Kidney tubule cell (primary cell): ENCODE measurements at places on chromosomes 2 and 18.

GRCh38 chr2:49702740-49703139 is 548.4 kb upstream of the FSHR start:
- peak; percentile 18 for DNase-seq

DNA sequence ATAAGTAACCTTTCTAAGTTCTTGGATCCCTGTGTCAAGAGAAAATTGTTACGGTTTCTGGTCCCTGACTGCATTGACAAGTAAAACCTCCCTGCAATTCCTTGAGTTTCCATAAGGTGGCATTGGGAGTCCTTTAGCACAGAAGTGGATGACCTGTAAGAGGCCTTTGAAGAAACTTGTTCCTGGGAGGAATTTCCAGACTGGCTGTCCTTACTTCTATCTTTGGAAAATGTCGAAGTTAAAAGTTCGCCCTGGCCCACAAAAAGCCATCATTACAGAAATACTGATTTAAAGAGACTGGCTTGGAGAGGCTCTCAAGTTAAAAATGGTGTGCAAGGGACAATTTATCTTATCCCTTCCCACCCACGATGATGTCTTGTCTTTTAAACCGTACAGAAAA is 218.4 kb downstream of the CDH20 start:
- DNase-seq, result peak; percentile 78

DNA sequence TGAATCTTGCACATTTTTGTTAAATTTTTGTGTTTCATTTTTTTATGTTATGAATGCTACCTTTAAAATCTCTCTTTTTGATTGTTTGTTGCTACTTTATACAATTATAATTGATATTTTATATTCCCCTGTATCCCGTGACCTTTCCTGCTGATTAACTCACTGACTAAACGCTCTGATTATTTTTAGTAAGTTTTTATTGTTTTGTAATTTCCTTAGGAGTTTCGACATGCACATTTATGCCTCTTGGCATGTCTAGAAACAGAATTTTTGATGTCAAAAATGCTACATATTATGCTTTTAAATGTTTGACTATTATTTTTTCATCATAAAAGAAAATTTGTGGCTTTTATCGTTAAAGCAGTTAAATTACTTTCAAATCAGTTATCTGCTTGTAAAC is 1131.6 kb upstream of the TMEFF2 start:
- DNase-seq, result no peak

GRCh38 chr2:54274781-54275242 is 18.8 kb upstream of the TSPYL6 start:
- no peak for DNase-seq

DNA sequence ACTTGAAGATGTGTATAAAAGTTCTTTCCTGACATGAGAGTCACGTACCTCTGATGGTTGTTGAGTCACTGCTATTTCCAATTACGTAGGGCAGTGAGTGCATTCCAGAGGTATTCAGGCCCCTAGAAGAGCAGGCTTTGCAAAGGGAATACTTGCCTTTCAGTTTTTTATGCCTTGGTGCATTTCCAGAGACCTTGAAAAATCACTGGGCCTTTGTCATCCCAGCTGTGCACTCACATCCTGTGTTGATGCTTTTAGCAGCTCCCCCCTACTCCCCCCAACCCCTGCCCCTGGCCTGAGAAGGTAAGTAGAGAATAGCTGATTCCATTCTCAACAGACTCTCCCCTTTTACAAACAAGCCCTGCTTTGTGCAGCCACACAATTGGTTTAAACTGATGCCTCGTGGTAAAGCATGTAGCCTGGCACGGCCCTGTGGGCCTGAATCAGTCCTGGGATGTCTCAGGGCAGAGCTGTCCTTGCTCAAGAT is 174.2 kb downstream of the PRPF40A start:
- DNase-seq, result peak; percentile 97

- no peak for DNase-seq
Measured at GRCh38 chr2:72757177-72757775, 68.6 kb downstream of the EXOC6B start.

- DNase-seq, result no peak
Measured at GRCh38 chr18:49071778-49072177, 121.0 kb upstream of the SMAD7 start.

DNA sequence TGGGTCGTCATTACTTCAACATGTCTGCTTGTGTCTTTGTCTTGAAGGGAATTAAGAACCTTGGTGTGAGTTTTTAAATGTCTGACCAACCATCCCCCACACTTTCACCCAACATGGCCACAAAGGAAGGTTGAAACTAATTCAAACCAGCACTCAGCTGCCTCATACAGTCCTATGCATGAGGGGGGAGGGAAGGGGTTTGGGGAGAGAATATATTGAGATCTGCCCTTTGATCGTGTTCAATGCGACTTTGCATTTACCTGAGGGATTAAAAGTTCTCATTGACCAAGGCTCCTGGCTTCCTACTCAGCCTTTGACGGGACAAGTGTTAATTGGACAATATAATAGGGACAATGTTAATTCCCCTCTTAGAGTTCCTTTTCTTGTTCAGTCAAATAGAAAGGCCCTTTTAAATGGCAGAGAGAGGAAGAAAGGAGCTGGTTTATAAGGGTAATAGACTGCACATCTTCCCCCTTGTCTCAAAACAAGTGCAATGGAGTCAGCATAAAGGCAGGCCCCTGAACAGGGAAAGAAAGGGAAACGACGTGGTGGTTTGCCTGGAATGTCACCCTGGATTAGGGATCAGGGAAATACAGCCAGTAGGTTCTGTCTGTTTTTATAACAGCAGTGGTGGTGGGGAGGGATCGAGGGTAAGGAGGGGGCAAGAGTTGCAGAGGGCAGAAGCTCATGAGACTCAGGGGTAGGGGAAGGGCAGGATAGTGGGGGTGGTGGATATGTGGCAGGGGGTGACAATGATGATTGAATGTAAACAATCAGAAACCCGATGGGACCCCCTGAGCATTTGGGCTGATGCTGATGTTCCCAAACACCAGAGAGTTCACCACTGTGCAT is 198.7 kb downstream of the MYCN start:
- no peak for DNase-seq

GRCh38 chr2:206531996-206532543 is 88.7 kb downstream of the ADAM23 start:
- no peak for DNase-seq

GRCh38 chr18:33745871-33746545 is 168.0 kb downstream of the ASXL3 start:
- no peak for DNase-seq

- peak; percentile 7 for DNase-seq
Measured at GRCh38 chr2:71303849-71304248, 27.7 kb upstream of the ZNF638 start.

DNA sequence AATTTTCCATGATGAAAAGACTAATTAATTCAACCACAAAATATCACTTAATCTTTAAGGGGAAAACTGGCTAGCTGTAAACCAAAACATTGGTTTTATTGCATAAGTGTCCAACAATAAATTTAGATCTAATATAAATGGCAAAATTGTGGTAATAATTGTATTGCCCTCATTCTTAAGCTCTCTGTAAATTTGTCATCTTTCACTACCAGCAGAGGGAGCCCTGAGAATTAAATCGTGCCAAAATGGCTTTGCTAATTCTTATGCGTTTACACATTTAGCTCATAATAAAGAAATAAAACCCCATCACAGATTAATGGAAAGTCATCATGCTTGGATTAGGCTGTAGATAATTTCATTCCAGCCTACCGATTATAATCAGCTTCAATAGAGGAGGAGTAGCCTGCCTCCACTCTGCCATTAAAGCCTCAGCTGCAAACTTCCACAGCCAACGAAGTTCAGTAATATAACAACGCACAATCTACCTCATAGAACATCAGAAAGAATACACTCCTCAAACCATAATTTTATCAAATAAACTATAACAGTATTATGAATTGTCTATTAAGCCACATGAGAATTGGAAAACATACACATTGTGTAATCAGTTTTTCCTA is 70.0 kb upstream of the ATP5MC3 start:
- DNase-seq, result peak; percentile 38

- DNase-seq, result no peak
Measured at GRCh38 chr2:118565786-118566540, 281.5 kb downstream of the EN1 start.

GRCh38 chr2:8998418-8999101 is 4.9 kb downstream of the MBOAT2 start:
- no peak for DNase-seq

- no peak for DNase-seq
Measured at GRCh38 chr2:61959381-61960293, 54.2 kb downstream of the COMMD1 start.

GRCh38 chr18:68466672-68467071 is 248.2 kb downstream of the TMX3 start:
- DNase-seq, result no peak

GRCh38 chr2:216727346-216728122 is 32.2 kb upstream of the IGFBP5 start:
- no peak for DNase-seq

DNA sequence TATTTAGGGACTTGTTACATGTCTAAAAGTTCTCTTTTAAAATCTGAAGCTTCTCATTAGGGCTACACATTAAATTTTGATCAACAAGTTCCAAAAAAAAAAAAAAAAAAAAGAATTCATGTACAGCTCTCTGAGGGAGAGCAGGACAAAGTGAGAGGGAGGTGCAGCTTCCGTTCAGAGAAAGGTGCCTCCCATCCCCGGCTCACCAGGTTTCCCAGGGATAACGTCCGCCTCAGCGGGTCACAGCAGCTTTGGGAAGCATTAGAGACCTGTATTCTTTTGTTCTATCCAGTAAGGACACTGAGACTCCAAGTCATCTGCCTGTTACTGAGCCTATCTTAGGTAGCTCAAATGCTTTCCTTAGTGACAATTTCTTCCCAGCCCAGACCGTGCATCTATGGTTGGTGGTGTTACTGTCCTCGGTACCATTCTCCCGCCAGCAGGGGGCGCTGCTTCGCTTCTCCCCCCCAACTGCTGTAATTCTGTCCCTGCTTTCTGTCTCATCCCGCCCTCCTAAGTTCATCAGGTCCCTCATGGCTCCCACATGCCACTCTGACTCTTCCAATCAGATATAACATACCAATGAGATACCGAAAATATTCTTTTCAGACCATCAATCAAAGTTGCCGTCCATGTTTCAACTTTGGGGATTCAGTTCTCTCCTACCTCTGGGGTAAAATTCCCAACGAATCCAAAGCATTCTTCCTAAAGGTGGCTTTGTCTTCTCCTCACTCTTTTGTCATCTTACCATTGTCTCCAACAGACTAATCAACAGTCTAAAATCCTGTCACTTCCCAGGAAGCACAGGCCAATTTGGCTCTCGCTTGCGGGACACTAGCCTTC is 466.5 kb downstream of the METTL4 start:
- DNase-seq, result peak; percentile 65

DNA sequence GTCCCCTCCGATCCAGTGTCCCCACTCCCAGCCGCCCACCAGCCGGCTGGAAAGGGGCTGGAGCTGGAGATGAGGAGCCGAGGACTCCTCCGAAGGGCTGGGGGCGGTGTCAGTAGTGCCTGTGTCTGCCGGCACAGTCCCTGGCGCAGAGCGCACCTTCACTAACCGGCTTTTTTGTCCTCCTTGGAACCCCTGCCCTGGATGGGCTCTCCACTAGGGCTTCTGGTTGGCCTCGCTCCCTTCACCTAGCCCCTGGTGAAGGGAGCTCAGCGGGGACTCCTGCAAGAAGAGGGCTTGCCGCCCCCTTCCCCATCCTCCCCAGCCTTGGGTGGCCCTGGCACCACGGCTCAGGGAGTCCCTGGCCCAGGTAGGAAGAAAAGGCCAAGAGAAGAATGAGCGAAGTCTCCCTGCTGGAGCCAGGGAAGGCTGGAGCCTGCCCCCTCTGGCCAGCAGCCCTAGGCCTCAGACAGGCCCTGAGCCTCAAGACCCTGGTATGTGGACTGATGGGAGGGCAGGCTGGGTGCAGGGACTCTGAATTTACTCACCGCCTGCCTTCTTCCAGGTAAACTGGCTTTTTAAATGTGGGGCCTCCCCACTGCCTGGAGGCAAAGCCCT is 570 bp upstream of the ECEL1 start:
- DNase-seq, result no peak

- no peak for DNase-seq
Measured at GRCh38 chr2:180482696-180483095, 475.6 kb upstream of the CWC22 start.

GRCh38 chr2:16124881-16125613 is 184.7 kb downstream of the MYCN start:
- DNase-seq, result no peak

DNA sequence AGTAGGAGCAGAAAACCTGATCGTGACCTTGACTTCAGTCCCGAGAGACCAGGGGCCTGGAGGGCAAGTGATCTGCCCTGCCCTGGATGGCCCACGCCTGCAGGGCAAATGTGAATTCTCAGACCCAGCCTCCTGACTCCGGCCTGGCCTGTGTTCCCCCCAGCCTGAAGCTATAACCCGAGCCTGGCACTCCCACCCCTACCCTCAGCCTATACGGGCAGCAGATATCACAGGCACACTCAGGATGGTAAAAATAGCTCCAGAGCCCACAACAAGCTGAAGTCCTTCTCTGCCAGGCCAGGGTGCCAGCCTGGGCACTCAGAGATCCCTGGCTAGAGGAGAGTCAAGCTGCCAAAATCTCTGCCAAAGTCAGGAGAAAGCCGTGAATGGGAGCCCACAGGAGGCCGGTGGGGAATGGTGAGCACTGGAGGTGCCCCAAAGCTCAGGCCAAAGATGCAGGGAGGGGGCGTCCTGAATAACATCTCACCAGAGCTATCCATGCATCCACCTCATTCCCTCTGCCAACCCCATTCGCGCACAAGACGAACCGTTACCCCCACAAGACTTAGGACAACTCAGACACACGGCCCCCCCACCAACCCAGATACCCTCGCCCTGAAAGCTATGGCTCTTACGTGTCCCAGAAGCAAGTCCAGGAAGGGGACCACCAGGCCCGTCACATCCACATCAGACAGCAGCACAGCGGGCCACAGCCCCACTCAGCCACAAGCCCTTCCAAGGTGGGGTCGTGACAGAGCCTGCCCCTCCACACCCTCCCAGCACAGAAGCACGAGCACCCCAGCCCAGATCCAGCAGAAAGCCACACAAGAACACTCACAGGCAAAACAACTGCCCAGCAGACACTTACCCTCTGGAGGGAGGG is 144.9 kb downstream of the TNS1 start:
- DNase-seq, result no peak

- DNase-seq, result no peak
Measured at GRCh38 chr2:5742126-5742525, 49.9 kb downstream of the SOX11 start.

GRCh38 chr2:110788976-110789375 is 56.6 kb downstream of the ACOXL start:
- DNase-seq, result no peak

DNA sequence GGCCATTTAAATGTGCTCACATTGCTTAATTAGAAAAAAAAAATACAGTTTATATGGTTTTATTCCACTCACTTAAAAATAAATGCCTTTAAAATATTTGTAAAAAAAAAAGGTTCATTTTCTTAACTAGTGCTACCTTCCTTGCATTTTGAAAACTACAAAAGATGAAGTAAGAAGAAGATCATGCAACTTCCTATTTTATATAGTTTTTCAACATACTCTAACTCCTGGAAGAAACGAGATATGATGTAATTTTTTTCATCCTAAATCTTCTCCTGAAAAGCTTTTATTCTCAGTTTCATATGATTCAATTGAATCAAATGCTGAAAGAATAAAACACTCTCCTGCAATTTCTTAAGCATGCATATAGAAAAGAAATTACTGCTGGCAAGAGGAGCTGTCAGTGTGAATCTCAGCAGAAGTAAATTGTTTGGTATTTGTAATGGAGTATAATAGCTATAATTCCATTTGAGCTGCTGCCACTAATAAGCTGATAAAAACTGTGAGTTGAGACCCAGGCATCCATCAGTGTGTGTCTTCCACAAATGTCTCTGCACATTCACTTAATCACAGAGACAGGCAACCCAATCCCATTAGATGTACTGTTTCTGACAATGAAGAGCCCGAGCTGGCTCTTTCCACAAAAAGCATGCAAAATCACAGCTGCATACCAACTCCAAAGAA is 3.7 kb downstream of the FTCDNL1 start:
- no peak for DNase-seq
